Neural cell (in vitro differentiated cells): ENCODE measurements at places on chromosomes 16 and 17. TPM values are rescaled to one million over a fixed set of nuclear protein-coding genes. Genes with fewer than 3 reads are reported as not detected.

Gene MYO15A
- 1.5 and 1.9 TPM in 2 replicates for polyA plus RNA-seq

Gene CDH5
- polyA plus RNA-seq = not detected in 2 replicates

Gene EMP2
- 0.14 TPM in 1 of 2 replicates, not detected in the other for polyA plus RNA-seq

Gene KRT20
- polyA plus RNA-seq = not detected in 2 replicates

Gene HS3ST3B1
- 0.56 and 0.58 TPM in 2 replicates for polyA plus RNA-seq

Gene MRPL28
- polyA plus RNA-seq = 134 and 182 TPM in 2 replicates

Gene MFAP4
- polyA plus RNA-seq = not detected in 2 replicates

Gene NXPH3
- 2.4 TPM in 2 replicates for polyA plus RNA-seq

Gene TBC1D3L
- polyA plus RNA-seq = 33.5 and 42.5 TPM in 2 replicates

Gene GAS7
- polyA plus RNA-seq = 23.6 and 30.9 TPM in 2 replicates

Gene RGS11
- 3.5 and 4.7 TPM in 2 replicates for polyA plus RNA-seq
